Upper lobe of left lung (tissue), 6 donors: ENCODE measurements at places on chromosomes 5 and 9. TPM values are rescaled to one million over a fixed set of nuclear protein-coding genes. Genes with fewer than 3 reads are reported as not detected.
A peak's percentile ranks its signal among the peaks of the same experiment; 100 is the strongest.

- peak; percentile 80 for DNase-seq
Measured at GRCh38 chr9:136940526-136941230, 3.9 kb downstream of the FBXW5 start.

GRCh38 chr9:125161284-125161918 is 18.1 kb upstream of the SCAI start:
- no peak for DNase-seq

- DNase-seq, result no peak
Measured at GRCh38 chr5:139178935-139179334, 19.2 kb downstream of the SIL1 start.

- no peak for DNase-seq
Measured at GRCh38 chr5:21680196-21680595, 1172.9 kb downstream of the CDH12 start.

The ADAMTS2 gene
- 49.5 TPM for total RNA-seq
